Skeletal muscle cell (primary cell): ENCODE measurements at places on chromosomes 5 and 9.

DNA sequence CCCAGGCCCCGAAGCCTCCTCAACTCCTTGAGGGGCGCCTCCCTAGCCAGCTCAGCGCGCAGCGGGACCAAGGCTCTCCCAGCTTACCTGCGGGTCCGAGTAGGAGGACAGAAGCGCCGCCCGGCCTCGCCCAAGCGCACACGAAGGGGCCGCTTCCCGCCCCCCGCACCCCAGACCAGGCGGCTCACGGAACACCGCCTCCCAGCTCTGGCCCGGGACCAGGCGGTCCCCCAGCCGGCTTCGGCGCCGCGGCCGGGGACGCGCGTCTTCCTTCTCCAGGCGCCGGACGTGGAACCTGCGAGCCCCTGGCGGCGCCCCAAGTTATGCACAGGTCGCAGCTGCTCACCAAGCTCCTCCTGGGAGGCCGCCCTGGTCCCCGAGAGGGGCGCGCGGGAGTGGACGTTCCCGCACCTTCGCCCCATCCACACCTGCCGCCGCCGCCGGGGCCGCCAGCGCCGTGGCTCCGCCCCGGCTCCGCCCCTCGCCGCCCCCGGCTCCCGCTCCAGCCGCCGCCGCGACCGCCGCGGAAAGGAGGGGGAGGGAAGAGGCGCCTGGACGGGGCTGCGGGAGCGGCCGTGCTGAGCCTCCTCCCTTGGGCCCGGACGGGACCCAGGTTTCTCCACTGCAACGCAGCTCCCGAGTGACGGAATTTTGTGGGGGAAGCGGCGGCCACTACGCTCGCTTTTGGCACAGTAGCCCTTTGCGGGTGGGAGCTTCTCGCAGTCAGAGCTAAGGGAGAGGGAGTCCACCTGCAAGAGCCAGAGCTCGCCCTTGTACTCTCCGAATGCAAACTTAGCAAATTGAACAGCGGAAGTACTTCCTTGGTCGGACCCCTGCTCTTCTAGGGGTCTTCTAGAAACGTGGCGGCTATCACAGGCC is 77.5 kb upstream of the IFNE start:
- DNase-seq: no peak

DNA sequence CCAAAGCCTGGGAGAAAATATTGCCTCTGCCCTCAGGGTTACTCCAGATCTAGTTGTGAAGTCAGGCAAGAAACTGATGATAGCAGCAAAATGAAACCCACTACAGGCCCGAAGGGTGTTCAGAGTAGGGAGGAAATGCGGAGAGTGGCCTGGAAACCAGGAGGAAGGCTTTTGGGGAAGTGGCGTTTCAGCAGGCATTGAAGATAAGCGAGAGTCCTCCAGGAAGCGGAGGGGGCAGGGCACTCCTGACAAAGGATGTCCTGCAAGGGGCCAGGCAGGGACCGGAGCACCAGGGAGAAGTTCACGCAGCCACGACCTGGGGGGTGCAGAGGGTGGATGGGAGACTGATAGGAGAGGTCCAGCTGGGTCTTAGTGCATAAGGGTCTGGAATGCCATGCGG is 7.8 kb upstream of the FOXI1 start:
- DNase-seq: no peak

GRCh38 chr9:85949586-85950335 is 8.8 kb downstream of the NAA35 start:
- no peak for DNase-seq

DNA sequence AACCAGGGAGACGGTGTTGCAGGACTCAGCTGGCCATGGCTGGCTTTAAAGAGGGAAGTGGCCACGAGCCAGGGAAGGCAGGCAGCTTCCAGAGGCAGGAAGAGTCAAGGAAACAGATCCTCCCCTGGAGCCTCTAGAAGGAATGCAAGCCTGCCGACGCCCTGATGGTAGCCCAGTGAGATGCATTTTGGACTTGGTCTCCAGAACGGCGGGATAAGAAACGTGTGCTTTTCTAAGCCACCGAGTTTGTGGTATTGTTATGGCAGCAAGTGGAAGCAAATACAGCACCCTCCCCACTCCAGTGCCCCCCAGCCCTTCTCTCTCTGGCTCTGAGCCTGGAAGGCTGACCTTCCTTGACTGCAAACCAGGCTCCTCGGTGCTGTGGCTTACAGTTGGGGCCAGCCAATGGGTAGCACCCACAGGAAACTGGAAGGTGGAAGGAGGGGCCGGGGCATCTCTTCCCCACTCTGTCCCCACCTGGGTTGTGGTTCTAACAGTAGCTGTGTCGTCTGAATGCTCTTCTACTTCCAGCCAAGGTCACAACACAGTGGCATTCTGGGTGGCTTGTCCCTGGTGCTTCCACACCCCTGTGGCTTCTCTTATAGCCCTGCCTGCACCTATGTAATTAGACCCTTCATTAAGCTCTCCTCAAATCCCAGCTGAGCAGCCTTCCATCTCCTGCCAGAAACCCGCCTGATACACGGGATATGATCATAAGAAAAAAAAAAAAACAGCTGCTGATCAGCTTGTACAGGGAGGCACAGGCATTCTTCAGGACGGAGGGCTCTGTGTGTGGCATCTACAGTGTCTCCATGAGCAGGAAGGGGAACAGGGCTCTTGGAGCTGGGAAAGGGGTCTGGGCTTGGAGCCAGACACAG is 29.9 kb upstream of the UNC5A start:
- no peak for DNase-seq

DNA sequence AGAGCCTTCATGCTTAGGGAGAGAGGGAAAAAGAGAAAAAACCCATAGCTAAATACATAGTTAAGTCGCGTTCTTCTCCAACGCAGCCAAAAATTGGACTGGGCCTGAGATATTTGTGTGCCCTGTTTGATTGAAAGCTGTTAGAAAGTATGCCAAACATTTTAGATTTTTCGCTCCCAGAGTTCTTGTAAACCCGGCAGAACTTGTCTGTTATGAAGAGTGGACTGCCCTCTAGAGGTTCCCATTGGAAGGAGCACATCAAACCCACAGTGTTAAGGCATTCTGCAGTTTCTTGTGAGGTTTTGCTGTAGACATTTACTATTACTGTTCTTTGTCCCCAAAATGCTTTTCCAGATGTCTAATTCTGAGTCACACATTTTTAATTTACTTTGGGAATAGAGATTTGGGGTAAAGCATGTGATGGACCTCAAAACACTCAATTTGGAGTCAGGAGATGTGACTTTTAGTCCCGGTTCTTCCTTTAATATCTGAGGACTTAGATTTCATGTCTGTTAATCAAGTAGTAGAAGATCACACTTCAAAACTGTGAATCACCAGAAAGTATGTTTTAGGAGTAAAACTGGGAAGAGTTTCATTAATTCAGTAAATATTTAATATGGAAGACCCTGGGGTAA is 96.6 kb downstream of the PCSK1 start:
- peak; percentile 82 for DNase-seq

GRCh38 chr9:105497704-105498103 is 49.9 kb downstream of the FSD1L start:
- no peak for DNase-seq

DNA sequence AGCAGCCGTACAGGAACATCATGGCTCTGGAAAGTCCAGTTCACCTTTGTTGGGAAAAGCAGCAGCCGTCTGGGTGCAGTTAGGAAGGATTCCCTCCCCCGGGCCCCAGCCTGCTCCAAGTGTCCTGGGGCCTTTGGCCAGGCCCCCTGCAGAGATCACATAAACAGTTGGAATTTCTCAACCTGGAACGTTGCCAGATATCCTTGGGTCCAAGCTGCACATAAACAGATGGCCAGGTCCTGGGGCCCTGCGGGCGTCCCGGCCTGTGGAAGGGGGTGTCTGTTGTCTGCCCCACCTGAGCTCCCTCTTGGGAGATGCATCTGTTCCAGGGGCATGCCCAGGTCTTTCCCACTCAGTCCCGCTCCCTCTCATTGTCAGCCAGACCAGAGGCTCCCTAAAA is 92.7 kb downstream of the COL5A1 start:
- no peak for DNase-seq

DNA sequence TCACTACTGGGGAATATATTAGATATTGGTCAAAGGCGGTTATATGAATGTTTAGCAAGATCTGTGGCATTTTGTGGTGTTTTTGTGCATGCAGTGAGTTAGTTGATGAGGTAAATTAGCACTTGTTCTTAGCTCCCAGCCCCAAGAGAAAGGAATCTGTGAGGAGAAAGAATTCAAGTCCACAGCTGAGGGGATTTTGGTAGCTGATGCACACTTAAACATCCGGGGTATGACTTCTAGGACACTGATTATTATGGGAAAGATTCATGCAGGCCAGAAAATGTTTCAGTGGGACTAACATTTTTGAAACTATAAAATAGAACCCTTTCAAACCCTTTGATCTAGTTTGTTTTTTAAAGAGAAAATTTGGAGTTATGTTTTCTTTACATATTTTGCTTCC is 118.2 kb upstream of the RPS23 start:
- DNase-seq: no peak

GRCh38 chr9:13100914-13101572 is 178.4 kb downstream of the MPDZ start:
- DNase-seq: no peak

GRCh38 chr5:89560696-89561095 is 677.7 kb upstream of the MEF2C start:
- no peak for DNase-seq

- DNase-seq: no peak
Observed at GRCh38 chr5:149265597-149265996, 6.1 kb upstream of the AFAP1L1 start.

DNA sequence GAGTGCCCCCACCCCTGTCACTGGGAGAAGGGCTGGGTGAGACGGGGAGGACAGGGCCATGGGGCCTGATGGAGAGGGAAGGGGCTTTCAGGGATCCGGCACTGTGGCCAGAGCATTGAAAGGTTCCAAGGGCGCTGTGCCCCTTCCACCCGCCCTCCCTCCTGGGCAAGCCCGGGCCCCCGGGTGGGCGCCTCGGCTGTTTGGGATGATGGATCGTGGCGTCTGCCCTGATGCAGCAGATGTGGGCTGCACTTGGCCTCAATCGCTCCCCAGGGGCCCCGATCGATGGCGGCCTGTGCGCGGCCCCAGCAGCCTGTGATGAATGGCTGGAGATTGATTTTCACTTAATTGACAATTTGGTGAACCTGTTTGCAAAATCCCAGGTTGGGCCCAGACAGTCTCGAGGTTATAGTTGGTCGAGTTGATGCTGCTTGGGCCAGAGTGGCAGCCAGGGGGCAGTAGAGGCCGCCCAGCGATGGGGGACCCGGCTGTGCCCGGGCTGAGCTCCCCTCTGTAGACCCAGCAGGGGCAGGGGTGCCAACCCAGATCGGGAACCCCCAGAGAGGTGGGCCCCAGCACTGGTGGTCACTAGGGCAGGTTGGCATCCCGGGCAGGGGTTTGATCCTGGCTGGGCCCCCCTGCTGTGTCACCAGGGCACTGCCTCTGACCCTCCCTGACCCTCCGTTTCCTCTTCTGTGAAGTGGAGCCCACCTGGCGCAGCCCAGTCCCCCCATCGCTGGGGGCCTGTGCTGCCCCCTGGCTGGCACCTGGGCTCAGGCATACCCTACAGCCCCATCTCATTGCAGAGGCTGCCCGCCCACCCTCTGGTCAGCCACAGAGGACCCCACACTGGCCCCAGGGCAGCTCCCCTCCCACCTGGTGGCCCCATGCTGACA is 34.7 kb downstream of the LHX3 start:
- no peak for DNase-seq

DNA sequence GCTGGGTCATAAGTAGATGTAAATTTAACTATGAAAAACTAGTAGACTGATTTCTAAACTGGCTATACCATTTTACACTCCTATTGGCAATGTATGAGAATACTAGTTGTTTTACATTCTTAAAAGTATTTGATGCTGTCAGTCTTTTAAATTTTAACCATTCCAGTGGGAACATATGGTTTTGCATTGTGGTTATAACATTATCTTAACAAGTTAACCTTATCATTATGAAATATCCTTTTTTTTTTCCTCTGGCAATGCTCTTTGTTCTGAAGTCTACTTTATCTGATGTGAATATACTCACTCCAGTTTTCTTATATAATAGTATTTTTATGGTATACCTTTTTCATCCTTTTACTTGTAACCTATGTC is 548.9 kb upstream of the CLINT1 start:
- no peak for DNase-seq

DNA sequence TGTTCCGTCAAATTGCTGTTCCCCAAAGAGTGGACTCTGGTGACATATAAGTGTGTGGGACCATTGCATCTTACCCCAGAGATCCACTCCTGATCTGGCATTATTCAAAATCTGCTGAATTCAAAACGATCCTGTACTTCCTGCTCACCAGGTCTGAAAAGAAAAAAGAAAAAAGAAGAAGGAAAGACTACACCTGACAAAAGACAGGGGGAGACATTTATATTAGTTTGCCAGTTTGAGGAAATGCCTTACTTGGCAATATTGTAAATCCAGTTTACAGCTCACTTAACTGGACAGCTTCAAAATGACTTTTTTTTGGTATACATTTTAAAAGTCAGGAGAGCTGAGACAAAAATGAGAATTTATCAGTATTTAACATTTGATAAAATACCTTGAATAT is 15.0 kb upstream of the GRHPR start:
- no peak for DNase-seq

GRCh38 chr9:16823906-16824305 is 46.6 kb downstream of the BNC2 start:
- DNase-seq: no peak

DNA sequence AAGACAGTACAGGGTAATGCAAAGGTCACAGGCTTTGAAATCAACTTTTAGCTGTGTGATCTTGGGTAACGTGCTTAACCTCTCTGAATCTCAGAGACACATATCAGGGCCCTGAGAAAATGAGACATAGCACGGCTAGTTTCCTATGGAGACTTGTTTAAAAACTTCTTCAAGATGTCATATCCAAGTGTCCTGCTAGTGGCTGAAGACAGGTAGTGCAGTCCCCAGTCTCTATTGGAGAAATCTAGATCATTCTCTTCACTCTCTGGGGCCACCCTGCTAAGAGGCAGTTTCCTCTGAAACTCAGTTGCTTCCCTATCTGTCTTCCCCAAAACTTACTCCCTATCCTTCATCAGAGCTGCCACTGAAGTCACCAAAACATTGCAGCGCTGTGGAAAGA is 30.3 kb upstream of the GRXCR2 start:
- DNase-seq: no peak

GRCh38 chr5:118270526-118270925 is 717.8 kb downstream of the DTWD2 start:
- no peak for DNase-seq

DNA sequence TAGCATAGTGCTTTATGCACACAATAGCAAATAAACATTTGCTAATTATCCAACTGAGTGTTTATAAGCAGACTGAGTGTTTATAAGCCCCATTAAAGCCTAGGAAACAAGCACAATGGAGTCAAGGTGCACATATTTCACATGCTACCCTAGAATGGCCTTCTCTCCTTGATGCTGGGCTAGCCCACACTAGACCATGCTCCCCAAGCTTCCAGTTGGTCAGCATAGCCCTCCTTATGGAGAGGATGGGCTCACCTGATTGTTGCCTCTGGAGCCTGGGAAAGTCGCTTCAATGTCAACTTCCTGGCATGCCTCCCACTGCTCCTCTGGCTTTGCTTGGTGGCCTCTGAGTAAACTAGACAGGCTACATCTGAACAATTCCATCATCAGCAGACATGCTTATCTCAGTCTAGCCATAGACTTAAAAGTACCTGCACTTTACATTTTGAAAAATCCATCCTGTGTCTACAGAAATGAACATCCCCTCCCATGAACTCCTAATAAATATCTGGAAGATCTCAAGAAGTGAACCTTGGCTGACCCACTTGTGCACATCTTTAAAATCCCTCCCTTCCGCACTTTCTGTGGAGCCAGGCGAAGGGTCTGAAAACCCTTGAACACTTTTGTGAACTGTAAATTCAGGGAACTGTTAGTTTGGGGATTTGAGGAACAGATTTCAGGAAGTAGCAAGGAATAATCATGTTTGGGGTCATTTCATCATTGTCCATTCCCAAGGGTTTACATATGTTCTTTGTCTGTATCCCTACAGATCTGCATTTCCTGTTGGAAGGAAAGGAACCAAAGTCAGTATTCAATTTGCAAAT is 486.6 kb downstream of the ARHGEF28 start:
- DNase-seq: no peak
